Right atrium auricular region (tissue), 2 donors: ENCODE measurements at places on chromosomes 11 and 22. TPM values are rescaled to one million over a fixed set of nuclear protein-coding genes. Genes with fewer than 3 reads are reported as not detected.

The SOX6 gene
- total RNA-seq, result 14.3 TPM

- H3K27ac ChIP-seq, result peak overlapping the region; percentile 63
- no peak overlapping the region for H3K4me3 ChIP-seq
- no peaks in the 10 kb centered on the region for H3K27me3 ChIP-seq
- peaks cover 13% of the 10 kb centered on the region for H3K36me3 ChIP-seq
- no peak for DNase-seq
- H3K4me1 ChIP-seq, result peaks cover 48% of the 10 kb centered on the region
Measured at GRCh38 chr11:69002570-69003231, 10.3 kb downstream of the MRGPRF start.

The DENND6B gene
- 0.85 TPM for total RNA-seq

The SLC16A8 gene
- 0.28 TPM for total RNA-seq

The DRD4 gene
- not detected for total RNA-seq

The CDK2AP2 gene
- total RNA-seq, result 70.0 TPM

- H3K27me3 ChIP-seq, result no peaks in the 10 kb centered on the region
- H3K4me1 ChIP-seq, result peaks cover 50% of the 10 kb centered on the region
- no peaks in the 10 kb centered on the region for H3K36me3 ChIP-seq
- H3K27ac ChIP-seq, result peak overlapping the region; percentile 98
Measured at GRCh38 chr11:63670096-63670432, 1.1 kb downstream of the ATL3 start.

The MN1 gene
- total RNA-seq, result 14.3 TPM

The GLYATL1 gene
- not detected for total RNA-seq

- H3K27me3 ChIP-seq, result peaks cover 28% of the 10 kb centered on the region
- peaks cover 2% of the 10 kb centered on the region for H3K4me1 ChIP-seq
- H3K27ac ChIP-seq, result no peak overlapping the region
- no peak overlapping the region for H3K4me3 ChIP-seq
Measured at GRCh38 chr11:128686021-128686741, 7.7 kb upstream of the FLI1 start.

DNA sequence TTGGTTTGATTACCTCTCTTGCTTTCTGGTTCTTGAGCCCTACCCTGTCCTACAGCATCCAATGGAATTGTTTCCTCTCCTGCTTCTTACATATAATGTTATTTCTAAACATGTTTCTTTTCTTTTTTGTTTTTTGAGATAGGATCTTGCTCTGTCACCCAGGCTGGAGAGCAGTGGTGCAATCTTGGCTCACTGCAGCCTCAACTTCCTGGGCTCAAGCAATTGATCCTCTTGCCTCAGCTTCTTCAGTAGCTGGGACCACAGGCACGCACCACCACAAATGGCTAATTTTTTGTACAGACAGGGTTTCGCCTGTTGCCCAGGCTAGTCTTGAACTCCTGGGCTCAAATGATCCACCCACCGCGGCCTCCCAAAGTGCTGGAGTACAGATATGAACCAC, 105.9 kb downstream of the SGSM3 start:
- H3K27ac ChIP-seq, result no peak overlapping the region
- no peaks in the 10 kb centered on the region for H3K36me3 ChIP-seq
- DNase-seq, result no peak
- no peaks in the 10 kb centered on the region for H3K27me3 ChIP-seq
- H3K4me3 ChIP-seq, result no peak overlapping the region
- H3K4me1 ChIP-seq, result no peaks in the 10 kb centered on the region

The AQP11 gene
- total RNA-seq, result 1.7 TPM

The BBOX1 gene
- total RNA-seq, result not detected

- H3K36me3 ChIP-seq, result no peaks in the 10 kb centered on the region
- H3K4me3 ChIP-seq, result peak overlapping the region; percentile 69
- peak overlapping the region; percentile 96 for H3K27ac ChIP-seq
- H3K27me3 ChIP-seq, result no peaks in the 10 kb centered on the region
Measured at GRCh38 chr11:19714387-19715363, 2.0 kb downstream of the NAV2 start.

DNA sequence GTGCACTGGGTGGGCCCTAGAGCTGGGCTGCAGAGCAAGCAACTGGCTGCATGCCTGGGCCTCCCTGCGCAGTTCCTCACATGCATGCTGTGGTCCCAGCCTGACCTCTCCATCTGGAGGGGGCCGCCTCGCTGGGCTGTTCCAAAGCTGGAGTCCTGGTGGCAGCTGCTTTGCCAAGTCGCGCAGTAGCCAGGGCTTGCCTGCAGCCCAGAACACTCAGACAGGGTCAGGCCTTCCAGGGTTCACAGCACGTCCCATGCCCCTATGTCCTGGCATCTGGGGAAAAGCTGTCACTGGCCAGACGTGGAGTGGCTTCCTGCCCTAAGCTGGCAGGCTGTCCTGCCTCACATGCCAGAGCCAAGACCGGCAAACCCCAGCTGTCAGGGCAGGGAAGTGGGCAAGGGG, 16.5 kb upstream of the CDC42EP2 start:
- no peak overlapping the region for H3K4me3 ChIP-seq
- peak overlapping the region; percentile 85 for H3K27ac ChIP-seq
- H3K4me1 ChIP-seq, result no peaks in the 10 kb centered on the region

DNA sequence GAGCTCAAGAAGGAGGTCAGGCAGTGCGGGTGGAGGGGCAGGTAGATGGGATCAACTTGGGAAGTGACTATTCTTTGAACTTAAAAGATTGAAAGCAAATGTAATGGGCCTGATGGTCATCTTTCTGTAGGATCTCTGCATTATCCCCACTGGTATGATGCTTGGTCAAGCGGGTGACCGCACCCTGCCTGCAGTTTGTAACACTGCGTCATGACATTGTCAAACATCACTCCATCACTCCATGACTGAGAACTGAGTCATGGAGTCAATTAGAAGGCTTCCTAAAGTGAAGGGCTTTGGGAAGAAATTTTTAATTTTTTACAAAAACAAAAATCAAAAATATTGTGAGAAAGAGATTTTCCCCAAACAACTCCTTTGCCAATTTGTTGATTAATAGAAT, 62.4 kb upstream of the BMAL1 start:
- DNase-seq, result no peak
- no peaks in the 10 kb centered on the region for H3K27me3 ChIP-seq
- peaks cover 9% of the 10 kb centered on the region for H3K4me1 ChIP-seq

DNA sequence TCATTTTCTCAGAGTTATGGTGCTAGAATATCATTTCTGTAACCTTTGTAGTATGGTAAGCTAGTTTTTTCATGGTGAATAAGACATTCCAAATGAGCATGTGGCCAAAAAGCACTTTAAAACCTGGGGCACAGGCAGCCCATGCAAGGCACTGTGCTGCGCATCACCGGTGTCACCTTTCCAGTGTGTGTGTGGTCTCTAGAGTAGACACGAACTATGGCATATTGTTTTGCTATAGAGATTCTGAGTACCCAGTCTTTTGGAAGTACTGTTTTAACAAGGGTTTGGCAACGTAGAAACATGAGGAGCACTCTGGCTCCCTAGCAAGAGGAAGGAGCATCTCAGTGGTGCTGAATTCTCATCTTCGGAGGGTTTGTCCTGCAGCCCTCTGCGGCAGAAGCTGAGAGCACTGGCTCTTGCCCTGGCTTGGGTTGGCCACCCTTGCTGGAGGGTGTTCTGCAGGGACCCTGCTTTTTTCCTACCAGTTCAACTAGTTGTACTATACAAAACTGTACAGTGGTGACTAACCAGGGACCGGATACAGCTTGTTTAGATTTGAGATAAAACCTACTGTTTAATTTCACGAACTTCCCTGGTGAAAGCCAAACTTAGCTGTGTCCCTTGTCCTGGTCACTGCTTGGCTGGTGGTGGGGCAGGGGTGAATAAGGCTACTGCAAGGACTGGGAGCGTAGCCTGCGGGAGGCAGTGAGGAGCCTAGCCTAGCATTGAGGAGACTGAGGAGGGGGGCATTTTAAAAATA, 135.7 kb downstream of the ATXN10 start:
- no peak overlapping the region for H3K27ac ChIP-seq
- no peaks in the 10 kb centered on the region for H3K4me1 ChIP-seq
- H3K36me3 ChIP-seq, result peaks cover 15% of the 10 kb centered on the region
- no peak overlapping the region for H3K4me3 ChIP-seq
- no peaks in the 10 kb centered on the region for H3K27me3 ChIP-seq

- H3K27ac ChIP-seq, result no peak overlapping the region
- no peaks in the 10 kb centered on the region for H3K4me1 ChIP-seq
- no peak overlapping the region for H3K4me3 ChIP-seq
- no peaks in the 10 kb centered on the region for H3K27me3 ChIP-seq
- no peak for DNase-seq
Measured at GRCh38 chr11:89660234-89660633, 49.9 kb upstream of the TRIM77 start.

The ART5 gene
- total RNA-seq, result 1.1 TPM

DNA sequence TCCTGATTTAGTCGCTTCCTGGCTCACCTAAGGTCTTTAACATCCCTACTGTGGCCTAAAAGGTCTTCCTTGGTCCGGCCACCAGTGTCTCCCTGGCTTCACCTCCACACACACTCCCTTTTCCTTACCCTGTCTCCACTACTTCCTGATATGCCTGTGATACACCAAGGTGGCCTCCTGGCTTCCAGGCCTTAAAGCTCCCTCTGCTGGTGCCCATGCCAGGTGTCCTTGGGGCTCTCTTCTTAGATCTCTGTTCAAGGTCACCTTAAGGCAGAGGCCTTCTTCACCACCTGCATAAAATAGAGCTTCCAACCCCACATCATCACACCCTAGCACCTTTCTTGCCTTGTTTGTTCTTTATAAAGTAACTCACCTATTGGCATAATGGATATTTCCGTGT, 787.7 kb downstream of the NTM start:
- no peak overlapping the region for H3K4me3 ChIP-seq
- no peak overlapping the region for H3K27ac ChIP-seq
- no peaks in the 10 kb centered on the region for H3K36me3 ChIP-seq
- DNase-seq, result no peak
- no peaks in the 10 kb centered on the region for H3K27me3 ChIP-seq

DNA sequence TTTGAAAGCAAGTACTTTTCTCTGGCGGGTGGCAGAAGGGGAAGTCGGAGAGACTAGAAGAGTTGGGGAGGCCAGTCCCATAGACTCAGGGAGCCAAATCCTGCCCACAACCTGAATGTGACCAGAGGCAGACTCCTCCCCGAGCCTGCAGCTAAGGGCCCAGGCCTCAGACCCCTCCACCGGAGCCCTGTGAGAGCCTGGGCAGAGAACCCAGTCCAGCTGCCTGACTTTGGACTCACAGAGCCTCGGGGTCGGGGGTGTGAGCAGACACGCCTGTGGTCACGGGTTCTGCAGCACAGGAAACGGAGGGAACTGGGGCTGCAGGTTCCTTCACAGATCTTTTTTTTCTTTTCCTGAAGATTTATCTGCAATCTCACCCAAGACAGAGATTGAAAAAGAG, 312.3 kb downstream of the CTTN start:
- no peak overlapping the region for H3K4me3 ChIP-seq
- no peaks in the 10 kb centered on the region for H3K27me3 ChIP-seq
- H3K27ac ChIP-seq, result no peak overlapping the region
- no peaks in the 10 kb centered on the region for H3K4me1 ChIP-seq

The AIFM3 gene
- 0.75 TPM for total RNA-seq

- no peak overlapping the region for H3K27ac ChIP-seq
- H3K4me3 ChIP-seq, result no peak overlapping the region
- H3K36me3 ChIP-seq, result no peaks in the 10 kb centered on the region
Measured at GRCh38 chr11:124346311-124346955, 26.4 kb upstream of the OR8D2 start.

The TRIM49 gene
- not detected for total RNA-seq

DNA sequence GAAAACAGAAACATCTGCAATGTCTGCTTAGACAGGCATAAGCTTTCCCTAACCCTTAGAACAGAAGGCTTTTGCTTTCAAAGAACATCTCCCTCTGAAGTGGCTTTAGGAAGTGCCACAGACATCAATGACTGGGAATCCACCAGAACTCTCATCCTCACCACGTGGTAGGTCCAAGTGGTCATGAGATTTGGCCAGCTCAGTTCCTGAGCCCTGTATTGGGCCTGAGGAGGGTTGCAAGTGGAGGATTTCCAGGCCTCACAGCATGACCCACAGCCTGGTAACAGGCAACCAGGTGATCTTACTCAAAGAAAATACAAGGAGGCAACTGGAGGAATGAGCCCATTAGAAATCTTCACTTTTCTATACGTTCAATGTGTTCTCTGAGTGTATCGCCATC, 1.6 kb downstream of the CASP1 start:
- no peak for DNase-seq
- H3K27ac ChIP-seq, result no peak overlapping the region
- no peaks in the 10 kb centered on the region for H3K27me3 ChIP-seq
- no peaks in the 10 kb centered on the region for H3K4me1 ChIP-seq
- H3K4me3 ChIP-seq, result no peak overlapping the region
- H3K36me3 ChIP-seq, result no peaks in the 10 kb centered on the region

- peaks cover 7% of the 10 kb centered on the region for H3K36me3 ChIP-seq
- DNase-seq, result no peak
- H3K27me3 ChIP-seq, result no peaks in the 10 kb centered on the region
- no peaks in the 10 kb centered on the region for H3K4me1 ChIP-seq
- no peak overlapping the region for H3K4me3 ChIP-seq
Measured at GRCh38 chr22:20449819-20450550, 12.4 kb upstream of the SCARF2 start.
